ENCODE measurements at places on chromosomes 4 and X.

GRCh38 chr4:90306810-90307209 lies 179.6 kb downstream of the CCSER1 start:
- DNase-seq: no peak

- DNase-seq: peak; percentile 31
These were observed 345.4 kb upstream of the GATB start for GRCh38 chr4:152106113-152106763.

DNA sequence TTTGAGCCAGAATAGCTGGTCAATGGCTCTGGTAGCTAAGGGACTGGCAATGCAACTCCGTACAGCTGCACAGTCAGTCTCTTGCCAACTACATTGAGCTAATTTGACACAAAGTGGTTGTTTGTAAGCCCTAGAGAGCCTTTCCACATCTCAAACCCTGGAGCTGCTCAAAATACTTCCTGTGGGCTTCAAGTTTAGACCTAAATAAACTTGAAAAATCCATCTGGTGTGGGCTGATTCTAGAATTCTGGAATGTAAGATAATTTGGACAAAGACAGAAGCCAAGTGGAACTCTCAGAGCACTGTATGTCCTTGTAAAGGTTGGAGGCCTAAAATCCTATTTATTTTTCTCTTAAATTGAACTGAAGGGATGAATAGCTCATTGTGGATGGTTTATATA lies 380.8 kb downstream of the SPRY1 start:
- no peak for DNase-seq

DNA sequence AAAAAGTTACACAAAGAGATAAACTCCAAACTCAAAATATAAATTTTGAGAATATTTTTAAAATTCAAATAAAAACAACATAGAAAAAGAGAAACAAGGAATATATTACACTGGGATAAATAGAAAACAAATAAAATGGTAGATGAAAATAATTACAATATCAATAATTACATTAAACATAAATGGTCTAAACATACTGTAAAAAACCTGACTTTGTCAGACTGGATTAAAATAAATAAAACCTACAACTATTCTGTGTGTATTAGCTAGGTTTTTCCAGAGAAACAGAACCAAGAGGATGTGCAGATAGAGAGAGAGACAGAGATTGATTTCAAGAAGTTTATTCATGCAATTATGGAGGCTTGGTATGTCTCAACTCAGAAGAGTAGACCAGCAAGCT lies 126.5 kb downstream of the LRBA start:
- DNase-seq: no peak

GRCh38 chr4:103397541-103397940 lies 199.4 kb upstream of the CENPE start:
- no peak for DNase-seq

DNA sequence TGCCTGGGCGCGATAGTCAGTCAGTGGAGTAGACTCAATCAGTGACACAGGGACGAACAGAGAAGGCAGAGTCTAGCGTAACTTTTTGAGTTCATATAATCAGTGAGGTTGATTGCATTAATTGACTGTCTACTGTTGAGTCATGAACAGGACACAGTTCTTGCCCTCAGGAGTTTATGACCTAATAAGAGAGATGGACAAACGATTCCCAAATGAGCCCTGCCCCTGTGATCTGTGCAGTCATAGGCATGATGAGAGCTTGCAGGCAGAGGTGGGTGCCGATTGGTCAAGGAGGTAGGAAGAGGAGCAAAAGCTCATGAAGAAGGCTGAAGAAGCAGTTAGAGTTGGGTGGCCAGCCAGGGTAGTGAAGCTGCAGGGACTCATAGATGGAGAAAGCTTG lies 57.1 kb downstream of the ADD1 start:
- no peak for DNase-seq

GRCh38 chrX:139823806-139824205 lies 109.0 kb downstream of the ATP11C start:
- no peak for DNase-seq

DNA sequence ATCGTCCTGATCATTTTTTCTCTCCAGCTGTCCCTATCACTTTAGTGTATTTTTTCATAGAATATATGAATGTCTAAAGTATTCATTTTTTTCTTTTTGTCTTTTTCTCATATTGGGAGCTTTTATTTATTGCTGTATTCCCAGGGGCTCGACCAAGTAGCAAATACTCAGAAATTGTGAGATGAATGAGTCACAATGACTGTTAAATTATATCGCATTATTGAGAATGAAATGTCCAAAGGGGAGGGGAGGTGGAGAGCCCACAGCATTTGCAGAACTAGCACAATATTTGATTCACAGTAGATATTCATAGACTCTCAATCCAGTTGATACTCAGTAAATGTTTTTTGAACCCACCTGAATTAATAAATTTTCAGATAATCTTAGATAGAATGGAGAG lies 543.6 kb upstream of the FAM241A start:
- DNase-seq: no peak

DNA sequence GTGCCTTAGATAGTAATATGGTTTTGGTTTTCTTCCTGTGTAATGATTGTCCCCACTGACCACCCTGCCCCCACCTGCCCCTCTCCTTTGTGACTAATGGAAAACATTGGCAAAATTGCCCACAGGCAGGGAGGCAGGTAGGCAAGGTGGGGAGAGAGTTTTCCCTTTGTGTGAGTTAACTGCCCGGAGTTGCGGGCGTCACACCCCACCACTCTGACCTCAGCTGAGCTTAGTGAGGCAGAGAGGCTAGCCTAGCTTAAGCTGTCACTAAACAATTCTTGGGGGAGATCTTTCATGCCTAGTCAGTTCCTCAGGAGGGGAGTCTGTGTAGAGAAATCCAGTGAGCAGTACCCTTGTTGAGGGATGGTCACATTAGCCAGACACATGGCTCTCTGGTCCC lies 245.3 kb downstream of the BCOR start:
- no peak for DNase-seq

- no peak for DNase-seq
These were observed 56.0 kb upstream of the DHX15 start for GRCh38 chr4:24640366-24640765.

- no peak for DNase-seq
These were observed 103.0 kb upstream of the MBNL3 start for GRCh38 chrX:132591719-132592275.
